Nephron progenitor cell (in vitro differentiated cells): ENCODE measurements at places on chromosomes 1 and 21.

GRCh38 chr21:18602711-18603110, 199.1 kb upstream of the TMPRSS15 start:
- DNase-seq, result no peak

GRCh38 chr1:162736184-162736583, 54.3 kb upstream of the HSD17B7 start:
- no peak for DNase-seq

- no peak for DNase-seq
These were observed 796.3 kb downstream of the BRINP3 start for GRCh38 chr1:189681252-189681919.

- no peak for DNase-seq
These were observed 178.1 kb downstream of the ZP4 start for GRCh38 chr1:237712586-237713157.

DNA sequence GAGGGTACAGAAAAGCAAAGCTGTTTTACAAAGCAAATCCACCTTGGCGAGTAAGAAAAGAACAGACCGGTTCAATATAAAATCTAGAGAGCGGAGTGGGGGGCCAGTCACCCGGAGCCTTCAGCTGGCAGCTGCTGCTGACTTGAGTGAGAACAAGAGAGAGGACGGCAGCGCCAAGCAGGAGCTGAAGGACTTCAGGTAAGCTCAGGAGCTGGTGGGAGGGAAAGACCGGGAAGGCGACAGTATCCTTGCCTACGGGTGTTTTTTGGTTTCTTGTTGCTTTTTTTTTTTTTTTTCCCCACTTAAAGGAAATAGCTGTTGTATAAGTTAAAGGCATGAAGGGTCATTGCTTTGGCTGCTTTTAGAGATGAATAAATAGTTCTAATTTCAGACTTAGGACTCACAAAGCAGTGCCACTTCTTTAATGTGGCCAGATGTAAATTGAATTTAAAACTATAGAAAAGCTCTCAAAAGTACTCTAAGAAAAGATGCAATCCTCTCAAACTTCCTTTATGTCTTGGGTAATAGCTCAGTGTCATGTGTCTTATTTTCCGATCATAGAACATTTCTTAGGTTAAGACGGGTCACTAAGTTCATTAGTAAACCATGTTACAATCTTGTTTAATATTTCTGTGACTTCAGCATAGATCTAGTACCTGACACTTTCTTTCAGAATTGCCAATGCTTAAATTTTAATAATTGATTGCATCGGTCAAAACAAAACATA, 82.8 kb downstream of the PRDM2 start:
- no peak for DNase-seq

- no peak for DNase-seq
These were observed 7.3 kb downstream of the OR2C3 start for GRCh38 chr1:247528812-247529474.

- no peak for DNase-seq
These were observed 64.0 kb downstream of the PRRX1 start for GRCh38 chr1:170727963-170728362.

GRCh38 chr1:186643614-186644013, 36.6 kb downstream of the PTGS2 start:
- DNase-seq, result no peak

- peak; percentile 79 for DNase-seq
These were observed 238.0 kb upstream of the TMEM51 start for GRCh38 chr1:14915356-14916054.

- peak; percentile 63 for DNase-seq
These were observed 3.9 kb upstream of the CD58 start for GRCh38 chr1:116574581-116575291.

DNA sequence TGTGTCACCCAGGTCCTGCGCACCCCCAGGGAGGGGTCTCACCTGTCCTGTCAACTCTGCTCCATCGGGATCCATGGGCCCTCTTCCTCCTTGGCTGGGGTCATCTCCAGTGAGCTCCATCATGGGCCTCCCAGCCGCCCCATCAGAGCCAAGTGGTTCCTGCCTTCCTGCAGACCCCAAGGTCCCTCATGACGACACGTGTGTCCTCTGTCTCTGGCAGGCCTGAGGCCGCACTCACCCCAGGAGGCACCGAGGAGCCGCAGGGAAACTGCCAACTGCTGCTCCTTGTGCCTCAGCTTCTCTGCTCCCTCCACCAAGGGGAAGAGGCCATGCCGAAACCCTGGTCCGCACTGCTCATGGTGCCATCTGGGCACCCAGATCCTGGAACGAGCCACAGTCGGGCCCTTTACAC, 46.8 kb downstream of the COL18A1 start:
- DNase-seq, result no peak

- DNase-seq, result no peak
These were observed 169.4 kb upstream of the HMCN1 start for GRCh38 chr1:185564816-185565215.

DNA sequence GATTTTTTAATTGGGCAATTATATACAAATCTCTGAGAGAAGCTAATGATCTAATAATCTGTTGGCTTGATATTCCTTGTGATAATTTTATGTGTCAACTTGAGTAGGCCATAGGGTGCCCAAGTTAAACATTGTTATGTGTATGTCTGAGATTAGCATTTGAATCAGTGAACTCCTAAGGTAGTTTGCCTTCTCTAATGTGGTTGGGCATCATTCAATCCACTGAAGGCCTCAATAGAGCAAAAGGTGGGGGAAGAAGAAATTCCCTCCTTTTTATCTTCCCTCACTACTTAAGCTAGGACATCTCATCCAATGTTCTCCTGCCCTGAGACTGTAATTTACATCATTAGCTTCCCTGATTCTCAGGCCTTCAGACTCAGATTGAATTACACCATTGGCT, 394.5 kb downstream of the LMO4 start:
- DNase-seq, result no peak

- no peak for DNase-seq
These were observed 49.8 kb downstream of the POU2F1 start for GRCh38 chr1:167270349-167271092.

GRCh38 chr1:39261712-39262221, 57.3 kb downstream of the MACF1 start:
- DNase-seq, result no peak

DNA sequence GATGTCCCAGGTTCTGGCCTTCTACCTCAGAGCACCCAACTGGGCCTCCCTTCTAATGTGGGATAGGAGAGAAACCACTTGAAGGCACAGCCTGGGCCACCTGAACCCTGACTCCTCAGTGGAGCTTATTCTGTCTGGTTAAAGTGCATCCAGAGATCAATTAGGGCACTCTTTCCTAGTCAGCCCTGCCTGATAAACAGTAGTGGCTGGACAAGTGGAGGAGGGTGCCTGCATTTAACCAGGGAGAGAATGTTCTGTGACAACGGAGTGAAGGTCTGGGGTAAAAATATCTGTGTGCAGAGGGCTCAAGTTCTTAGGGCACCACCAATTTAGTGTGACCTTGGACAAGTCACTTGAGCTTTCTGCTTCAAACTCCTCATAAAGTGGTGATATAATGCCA, 101.8 kb downstream of the FAM78B start:
- DNase-seq, result no peak

DNA sequence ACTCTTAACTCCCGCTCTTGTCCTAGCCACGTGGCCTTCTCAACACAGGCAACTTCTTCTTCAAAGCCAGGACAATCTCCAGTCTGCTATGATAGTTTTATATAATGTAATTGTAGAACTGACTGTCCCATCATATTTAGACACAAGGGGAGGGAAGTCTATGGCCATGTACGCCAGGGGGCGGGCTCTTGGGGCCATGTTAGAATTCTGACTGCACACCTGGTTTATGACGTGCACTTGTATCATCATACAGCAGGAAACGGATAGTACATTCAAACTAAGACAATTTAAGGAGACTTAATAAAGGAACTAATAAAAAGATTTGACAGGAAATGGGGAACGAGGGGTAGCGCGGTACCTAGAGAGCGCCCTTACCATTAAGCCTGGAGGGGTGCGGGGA, 21.5 kb downstream of the DMRTB1 start:
- no peak for DNase-seq

DNA sequence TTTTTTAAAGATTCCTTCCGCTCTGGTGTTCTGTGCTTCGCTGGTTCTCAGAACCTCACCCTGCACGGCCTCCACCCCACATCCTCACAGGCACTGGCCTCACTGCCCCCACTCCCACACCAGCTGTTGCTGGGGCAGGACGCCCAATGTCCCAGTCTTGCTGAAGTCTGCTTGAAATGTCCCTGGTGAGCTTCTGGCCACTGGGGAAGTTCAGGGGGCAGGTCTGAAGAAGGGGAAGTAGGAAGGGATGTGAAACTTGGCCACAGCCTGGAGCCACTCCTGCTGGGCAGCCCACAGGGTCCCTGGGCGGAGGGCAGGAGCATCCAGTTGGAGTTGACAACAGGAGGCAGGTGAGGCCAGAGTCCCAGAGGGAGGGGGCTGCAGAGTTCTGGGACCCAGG, at the start of gene C1QA:
TSS of gene C1QA (plus strand) at position 276 of the 400 bp plus-strand sequence. CDS start 989 bp downstream, outside the sequence.
- no peak for DNase-seq

DNA sequence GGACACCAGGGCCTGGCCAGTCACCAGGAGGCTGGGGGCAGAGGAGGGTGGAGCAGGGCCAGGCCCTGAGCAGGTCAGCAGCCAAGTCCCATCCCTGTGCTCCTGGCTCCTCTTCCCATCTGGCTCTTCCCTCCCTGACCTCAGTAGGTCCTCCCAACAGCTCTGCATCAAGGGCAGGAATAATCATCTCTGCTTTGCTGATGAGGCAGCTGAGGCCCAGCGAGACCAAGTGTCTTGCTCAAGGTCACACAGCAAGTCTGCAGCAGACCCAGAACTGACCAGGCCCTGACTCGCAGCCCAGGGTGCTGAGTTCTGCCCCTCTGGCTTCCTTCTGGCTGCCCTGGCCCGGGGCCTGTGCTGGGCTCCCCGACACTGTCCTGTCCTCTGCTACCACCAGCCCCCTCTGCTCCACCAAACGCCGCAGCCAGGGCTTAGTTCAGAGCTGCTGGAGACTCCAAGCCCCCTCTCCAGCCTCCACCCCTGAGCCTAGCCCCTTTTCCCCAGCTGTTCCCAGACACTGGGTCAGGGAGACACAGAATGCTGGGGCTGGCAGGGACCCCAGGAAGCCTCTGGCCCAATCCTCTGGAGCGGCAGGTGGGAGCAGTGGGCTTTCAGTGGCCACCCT, 224.9 kb downstream of the PTPRU start:
- no peak for DNase-seq

DNA sequence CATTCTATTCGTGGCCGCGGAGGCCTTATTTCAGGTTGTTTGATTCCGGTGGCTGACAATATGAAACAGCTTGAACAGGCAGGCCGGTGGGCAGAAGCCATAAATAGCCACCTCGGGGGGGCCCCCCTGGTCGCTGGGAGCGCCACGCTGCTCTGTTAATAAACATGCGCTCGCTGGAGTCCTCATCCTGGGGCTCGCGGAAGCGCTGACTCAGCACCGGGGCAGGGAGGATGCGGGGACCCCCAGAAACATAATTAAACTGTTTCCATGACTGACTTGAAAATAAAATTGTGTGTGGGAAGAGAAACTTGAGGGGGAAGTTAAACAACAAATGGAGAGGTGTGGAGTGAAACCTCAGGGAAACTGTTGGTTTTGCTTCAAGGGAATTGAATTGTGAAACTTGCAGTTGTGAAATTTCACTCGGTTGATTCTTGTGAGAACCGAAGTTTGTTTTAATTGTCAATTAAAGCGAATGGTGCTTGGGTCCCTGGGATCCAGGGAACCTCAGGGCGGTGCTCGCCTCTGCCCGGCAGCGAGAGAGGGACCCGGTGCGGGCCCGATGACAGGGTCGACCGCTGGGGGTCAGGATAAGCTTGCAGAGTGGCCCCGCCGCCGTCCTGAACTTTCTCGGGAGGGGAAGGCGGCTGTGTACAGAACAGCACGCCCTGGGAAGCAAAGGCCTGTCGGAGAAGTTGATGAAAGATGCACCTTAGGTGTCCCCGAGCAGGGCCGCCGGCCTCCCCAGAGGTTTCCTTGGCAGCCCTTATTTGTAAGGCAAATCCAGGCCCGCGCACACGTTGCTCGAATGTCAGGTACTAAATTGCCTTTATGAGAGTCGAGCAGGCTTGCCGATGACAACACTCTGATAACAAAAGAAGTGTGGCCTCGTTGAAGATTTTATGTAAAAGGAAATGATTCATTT, 176.9 kb upstream of the LMO4 start:
- peak; percentile 85 for DNase-seq

DNA sequence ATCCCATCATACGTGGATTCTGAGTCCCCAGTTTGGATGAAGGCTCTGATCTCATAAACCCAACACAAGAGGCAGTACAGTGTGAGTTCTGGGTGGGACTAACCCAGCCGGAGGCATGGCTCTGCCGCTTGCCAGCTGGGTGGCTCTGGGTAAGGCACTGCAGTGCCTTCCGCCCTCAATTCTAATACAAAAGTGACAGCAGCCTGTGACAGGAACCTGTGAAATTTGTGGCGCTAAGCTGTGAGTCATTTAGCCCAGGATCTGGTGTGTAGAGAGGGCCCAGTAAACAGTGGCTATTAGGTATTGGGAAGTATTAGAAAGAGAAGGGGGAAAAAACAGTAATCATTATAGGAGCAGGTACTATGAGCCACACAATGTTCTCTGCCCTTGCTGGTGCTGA, 23.3 kb downstream of the HSPG2 start:
- DNase-seq, result no peak

GRCh38 chr1:48356901-48357300, 115.1 kb downstream of the SPATA6 start:
- no peak for DNase-seq
